ENCODE measurements at places on chromosomes 5 and 9.

GRCh38 chr9:128323212-128323730, 632 bp downstream of the COQ4 start:
- no peak for DNase-seq

- no peak for DNase-seq
Observed at GRCh38 chr5:176181271-176181855, 56.9 kb upstream of the SIMC1 start.

DNA sequence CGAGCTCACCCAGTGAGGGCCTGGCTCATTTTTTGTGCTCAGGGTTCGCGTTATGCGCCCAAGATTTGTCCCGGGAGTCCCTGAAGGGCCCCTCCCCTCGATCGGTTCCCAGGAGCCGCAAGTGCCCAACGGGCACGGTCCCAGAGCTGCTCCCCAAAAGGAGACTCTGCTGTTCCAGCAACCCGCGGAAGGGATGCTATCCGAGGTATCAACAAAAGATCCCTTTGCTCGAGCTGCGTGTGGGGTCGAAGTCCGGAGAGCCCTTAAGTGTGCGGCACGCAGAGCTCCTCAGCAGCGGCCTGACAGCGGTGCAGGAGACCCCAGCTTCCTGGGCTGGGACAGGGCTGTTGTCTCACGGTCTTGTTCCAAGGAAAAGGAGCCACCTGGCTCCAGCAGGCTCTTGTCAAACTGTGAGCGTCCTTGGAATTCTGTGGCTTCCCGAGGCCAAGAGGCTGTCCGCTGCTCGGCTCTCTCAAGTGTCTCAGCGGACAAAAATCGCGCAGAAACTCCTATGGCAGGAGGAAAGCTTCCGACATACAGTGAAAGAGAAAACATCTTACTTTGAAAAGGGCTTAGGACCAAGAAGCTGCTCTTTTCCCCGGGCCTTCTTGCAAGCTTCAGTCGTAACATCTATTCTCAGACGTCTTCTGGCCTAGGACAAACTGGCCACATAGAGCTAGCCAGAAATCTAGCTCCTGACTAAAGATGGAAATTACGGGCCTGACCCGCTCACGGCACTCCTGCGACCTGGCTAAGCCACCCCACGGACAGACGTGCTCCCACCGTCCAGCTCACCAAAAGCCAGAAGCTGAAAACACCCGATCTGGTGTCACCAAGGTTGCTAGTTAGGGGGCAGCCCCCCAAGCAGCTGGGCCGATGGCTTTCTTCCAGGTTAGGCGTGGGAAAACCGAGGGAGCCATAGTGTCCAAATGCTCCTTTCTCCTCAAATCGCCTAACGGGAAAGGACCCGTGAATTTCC, 2.6 kb upstream of the FOXB2 start:
- DNase-seq = no peak

DNA sequence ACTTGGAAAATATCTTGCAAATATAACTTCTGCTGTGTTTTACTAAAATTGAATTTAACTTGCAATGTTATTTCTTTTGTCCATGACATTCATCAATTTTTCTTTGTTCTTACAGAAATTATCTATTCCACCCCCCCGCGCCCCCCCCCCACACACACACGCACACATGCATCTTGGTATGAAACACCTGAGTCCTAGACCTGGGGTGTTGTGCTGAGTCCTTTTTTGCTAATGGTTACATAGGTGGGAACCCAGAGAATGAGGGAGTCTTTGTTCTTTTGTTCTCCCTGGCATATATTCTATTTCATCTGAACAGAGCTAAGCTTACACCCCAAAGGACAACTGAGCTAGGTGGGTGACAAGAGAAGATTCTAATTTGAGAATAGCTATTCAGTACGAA, 308.9 kb downstream of the CWC27 start:
- DNase-seq = no peak

- DNase-seq = no peak
Observed at GRCh38 chr5:147554261-147554817, 44.5 kb upstream of the DPYSL3 start.

GRCh38 chr5:160311491-160312133, 752 bp downstream of the CCNJL start:
- no peak for DNase-seq

DNA sequence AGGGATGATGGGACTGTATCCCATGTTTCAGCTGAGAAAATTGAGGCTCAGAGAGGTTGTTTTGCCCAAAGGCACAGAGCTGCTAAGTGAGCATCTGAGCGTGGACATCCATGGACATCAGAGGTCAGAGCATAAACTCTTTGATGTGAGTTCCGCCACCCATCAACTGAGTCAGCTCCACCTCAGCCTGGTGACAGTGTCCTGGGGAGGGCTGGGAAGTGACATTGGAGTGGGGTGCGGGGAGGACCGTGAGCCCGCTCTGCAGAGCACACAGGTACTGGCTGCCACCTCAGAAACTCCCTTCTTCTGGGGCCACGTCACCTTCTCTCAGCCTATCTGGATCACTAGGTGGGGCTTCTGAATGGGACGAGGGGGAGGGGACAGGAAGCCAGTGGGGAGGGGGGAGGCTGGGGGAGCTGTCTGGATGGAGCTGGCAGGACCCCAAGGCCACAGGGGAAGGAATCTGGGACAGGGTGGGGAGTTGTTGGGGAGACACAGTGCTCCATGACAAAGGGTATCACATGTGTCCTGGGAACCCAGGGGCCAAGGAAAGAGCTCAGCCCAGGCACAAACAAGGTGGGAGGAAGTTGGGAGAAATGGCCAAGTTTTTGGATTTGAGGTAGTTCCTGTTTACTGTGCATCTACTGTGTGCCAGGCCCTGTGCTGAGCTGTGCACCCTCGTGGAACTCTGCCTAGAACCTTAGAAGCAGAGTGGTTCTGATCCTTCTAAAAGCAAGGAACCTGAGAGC, 2.5 kb downstream of the LAMC3 start:
- no peak for DNase-seq

- DNase-seq = no peak
Observed at GRCh38 chr9:78386773-78387172, 89.8 kb downstream of the PSAT1 start.

DNA sequence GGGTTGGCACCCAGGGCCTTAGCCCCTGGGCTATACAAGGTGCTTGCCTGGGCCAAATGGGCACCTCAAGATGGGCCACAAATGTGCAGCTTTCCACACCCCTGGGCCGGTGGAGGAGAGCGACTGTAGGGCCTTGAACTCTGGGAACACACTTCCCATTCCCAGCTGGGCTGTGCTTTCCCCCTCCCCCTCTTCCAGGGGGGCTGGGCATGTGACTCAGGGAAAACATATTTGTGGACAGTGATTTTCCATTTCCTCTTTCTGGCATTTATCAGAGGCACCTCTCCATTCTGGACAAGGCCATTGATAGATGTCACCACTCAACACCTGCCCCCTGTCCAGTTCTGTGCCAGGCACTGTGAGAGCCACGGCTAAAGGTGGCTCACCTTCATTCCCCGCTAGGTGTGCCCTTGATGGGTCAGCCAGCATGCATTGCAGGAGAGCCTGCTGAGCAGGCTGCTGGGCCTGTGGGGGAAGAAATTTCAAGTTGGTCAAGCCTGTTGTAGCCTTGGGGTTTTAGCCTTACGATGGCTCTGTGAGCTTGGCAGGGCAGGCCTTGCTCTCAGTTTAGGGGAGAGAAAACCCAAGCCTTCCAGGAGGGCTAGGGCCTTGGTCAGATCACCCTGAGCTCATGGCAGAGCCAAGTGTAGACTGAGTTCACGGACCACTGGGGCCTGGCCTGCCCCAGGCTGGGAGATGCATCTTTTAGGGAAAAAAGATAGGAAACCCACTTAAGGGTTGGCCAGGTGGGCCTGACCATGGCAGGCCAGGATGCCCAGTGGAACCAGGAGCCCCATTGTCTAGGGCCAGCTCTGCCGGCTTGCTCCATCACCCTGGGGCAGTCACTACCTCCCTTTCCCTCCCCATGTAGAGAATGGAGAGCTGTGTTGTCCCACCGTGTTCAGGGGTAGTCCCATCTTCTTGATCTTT, 113.9 kb downstream of the DAB2IP start:
- no peak for DNase-seq

Measured in Karpas-422 (cell line).